Activated T-cell treated with anti-CD3 and anti-CD28 coated beads, Interleukin-2, amount 50 U/mL, for 72 hours (primary cell): ENCODE measurements at places on chromosomes 1 and 21. TPM values are rescaled to one million over a fixed set of nuclear protein-coding genes. Genes with fewer than 3 reads are reported as not detected.

The WNT2B gene
- 0.29 TPM for total RNA-seq

The TTC13 gene
- total RNA-seq = 18.8 TPM

GRCh38 chr1:8317647-8318381, at the start of gene SLC45A1:
Gene SLC45A1 (plus strand): TSS chr1:8318114. CDS start chr1:8324330, 6,216 bp downstream.
- peak; percentile 88 for DNase-seq

DNA sequence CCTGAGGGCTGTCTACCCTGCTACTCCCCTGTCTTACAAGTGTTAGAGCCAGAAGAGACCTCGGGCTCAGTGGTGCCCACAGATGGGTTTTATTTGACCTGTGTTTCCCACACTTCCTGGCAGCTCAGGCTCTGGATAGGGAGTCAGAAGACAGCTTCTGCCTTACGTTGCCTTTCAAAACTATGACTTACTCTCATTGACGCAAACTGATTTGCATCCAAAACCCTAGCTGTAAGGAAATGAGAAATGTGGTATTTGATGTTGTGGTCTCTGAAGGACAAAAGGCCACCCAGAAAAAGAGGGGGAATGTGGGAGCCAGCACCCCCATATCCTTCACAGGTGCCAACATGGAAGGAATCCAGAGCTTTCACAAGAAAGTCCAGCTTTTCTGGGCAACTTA, 180.2 kb downstream of the ATG4C start:
- DNase-seq = no peak

- no peak for DNase-seq
These were observed 45.9 kb downstream of the ZNF697 start for GRCh38 chr1:119602169-119602568.

The PEX19 gene
- total RNA-seq = 49.1 TPM

The SERINC2 gene
- 0.23 TPM for total RNA-seq
